ENCODE measurements at places on chromosomes 16 and 17. TPM values are rescaled to one million over a fixed set of nuclear protein-coding genes. Genes with fewer than 3 reads are reported as not detected.

- peak; percentile 35 for DNase-seq
Observed at GRCh38 chr17:35709874-35710273, 21.6 kb upstream of the RASL10B start.

GRCh38 chr17:61363601-61364462, 35.8 kb upstream of the TBX2 start:
- DNase-seq: no peak

- DNase-seq: no peak
Observed at GRCh38 chr17:57033296-57033695, 51.8 kb upstream of the AKAP1 start.

DNA sequence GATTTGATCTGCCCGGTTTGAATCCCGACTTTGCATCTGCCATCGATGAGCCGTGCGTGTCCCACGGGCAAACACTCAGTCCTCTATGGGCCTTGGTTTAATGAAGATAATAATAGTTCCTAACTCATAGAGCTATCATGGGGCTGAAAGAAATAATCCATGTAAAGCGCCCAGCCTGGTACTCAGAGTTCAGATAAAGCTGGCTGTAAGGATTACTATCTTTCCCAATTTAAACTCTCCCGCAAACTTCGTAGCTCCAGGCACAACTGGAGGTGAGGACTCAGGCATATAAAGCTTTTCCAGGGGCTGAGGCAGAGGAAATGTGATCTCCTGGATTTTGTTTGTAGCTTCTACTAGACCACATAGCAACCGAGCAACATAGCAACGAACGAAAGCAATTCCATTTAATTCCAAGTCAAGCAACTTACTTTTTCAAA, 16.3 kb downstream of the ALOX15 start:
- DNase-seq: peak; percentile 13

GRCh38 chr17:14133104-14133503, 63.8 kb downstream of the COX10 start:
- DNase-seq: no peak

DNA sequence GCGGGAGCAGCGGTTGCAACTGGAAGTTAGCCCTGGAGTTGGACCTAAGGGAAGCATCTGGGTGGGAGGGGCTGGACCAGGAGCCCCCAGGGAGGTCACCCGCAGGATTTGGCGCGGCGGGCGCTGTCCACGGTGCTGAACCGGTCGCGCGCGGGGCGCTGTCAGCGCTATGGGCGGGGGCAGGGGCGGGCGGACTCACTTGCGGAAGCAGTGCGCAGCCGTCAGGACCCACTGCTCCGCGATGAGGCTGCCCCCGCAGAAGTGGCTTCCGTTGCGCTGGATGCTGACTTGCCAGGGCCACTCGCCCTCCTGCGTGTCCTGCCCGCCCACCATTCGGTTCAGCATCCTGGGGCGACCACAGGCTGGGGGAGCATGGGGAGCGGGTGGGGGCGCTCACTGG, 4.5 kb downstream of the PRSS27 start:
- DNase-seq: no peak

DNA sequence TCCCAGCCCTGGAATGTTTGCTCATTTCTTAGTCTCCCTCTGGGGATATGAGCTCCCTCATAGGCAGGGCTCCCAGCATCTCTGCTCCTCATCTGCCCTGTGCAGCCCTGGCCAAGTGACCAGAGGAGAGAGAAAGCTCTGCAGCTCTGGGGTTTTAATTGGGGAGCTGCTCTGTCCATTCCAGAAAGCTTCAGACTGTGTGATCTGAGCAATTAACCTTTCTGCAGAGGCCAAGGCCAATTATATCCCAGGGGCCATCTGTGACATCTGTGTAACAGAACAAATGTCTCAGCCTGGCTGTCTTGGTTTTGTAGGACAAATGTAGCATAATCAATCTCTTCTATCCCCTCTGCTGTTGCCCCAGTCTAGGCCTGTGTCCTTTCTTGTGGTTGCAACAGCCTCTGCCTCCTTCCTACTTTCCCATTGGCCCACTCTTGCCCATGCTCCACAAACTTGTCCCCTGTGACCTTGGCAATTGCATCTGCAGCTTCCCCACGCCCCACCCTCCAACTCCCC, 156.0 kb downstream of the GSG1L start:
- no peak for DNase-seq

DNA sequence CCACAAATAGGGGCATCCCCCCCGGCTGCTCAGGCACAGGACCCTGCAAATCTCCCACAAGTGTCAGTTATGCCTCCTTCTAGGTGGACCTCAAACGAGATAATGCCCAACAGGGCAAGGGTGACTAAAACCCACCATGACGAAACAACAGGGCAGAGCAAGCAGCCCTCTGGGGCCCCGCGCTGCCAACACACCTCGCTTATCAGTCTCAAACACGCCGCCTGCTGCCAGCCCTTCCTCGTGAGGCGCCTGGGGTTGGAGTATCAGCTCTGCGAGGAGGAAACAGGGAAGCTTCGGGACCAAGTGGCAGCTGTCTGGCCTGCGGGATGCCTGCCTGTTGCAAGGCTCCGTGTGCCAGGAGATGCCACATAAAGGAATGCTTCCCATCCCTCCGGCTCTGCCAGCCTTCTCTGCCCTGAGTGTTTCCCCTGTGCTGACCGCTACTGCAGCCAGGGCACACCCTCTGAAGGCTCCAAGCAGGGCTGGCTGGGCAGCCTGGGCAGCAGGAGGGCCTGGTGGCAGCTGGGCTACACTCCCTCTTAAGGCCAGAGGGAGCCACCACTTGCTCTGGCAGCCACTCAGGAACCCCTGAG, 2.5 kb downstream of the SMIM5 start:
- no peak for DNase-seq

DNA sequence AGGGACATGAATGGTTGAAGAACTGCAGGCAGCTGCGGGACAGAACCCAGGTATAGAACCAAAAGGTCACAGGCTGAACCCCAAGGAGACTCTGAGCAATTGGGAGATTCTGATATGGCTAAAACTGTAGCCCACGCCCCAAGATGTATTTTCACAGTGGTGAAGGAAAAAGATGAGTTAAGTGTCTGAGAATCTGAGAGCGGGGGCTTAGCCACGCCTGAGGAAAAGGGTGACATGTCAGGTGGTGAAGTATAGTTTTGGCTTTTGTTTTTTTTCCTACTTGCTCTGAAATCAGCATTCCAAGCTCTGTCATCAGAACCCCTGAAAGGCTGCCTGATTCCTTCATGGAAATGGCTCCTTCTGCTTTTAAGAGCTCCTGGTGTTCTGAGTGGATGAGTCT, 73.3 kb downstream of the AKAP1 start:
- peak; percentile 5 for DNase-seq

GRCh38 chr17:67600408-67600807, 117.3 kb upstream of the NOL11 start:
- DNase-seq: no peak

DNA sequence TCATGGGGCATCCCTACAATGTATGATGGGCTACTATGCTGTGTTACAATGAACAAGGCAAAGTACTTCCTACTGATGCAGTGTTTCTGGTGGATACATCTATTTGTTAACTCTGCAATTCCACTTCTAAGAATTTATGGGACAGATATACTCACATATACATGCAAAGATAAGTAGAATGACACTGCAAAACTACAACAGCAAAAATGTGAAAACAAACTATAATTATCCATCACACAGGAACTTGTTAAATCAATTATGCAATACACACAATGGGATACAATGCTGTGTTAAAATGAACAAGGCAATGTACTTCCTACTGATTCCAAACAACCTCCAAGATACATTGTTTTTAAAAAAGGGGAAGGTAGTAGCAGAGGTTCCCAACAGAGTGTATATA, 3.2 kb downstream of the DDX52 start:
- DNase-seq: no peak

DNA sequence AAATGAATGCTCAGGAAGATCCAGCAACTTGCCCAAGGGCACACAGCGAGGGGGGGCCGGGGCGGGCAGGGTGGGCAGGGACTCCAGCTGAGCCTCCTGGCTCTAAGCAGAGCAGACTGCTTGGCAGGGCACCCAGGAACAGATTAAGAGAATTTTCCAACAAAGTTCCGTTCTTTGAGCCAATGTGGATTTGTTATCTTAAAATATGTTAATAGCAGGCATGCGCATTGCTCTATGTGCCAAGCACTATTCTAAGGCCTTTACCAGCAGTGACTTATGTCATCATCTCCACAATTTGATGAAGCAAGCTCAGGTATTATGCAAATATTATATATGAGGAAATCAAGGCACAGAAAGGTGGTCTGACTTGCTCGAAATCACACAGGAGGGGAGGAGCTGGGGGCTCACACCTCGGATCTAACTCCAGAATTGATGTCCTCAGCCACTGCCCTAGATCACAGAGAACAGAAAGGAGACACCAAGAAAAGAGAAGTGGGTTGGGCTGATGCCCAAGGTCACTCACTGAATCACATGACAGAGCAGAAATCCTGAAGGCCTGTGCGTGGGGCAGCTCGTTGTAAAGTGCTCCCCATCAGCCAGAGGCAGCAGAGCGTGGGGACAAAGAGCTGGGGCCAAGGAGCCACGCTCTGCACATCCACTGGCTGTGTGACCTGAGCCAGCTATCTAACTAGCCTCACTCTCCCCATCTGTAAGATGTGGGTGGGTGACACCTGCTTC, 23.2 kb upstream of the MEAK7 start:
- no peak for DNase-seq

DNA sequence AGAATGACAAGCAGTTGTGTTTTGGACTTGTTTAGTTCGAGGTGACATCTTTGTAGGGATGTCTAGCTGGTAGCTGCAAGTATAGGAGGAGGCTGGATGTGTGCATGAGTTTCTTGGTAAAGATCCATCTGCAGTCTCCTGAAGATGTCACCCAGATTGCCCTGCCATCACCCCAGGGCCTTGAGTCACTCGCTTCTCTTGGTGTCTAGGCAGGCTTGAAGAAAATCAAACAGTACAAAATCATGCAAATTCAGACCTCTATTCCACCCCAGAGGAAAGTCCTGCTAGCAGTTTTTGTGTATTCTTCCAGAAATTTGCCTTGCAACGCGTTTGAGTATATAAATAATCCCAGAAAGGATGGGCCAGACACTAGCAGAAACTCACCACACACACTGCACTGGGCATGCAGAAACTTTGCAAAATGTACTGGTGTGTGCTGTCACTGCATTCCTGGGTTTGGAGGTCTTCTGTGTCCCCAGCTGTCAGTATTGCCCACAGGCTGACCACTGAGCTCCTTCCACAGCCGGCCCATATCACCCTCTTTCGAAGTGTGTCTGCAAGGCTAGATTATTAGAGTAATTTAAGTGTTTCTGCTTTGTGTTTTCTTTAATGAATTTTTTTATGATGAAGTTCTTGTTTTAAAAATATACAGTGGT, 51.5 kb downstream of the TENT4B start:
- DNase-seq: peak; percentile 31

DNA sequence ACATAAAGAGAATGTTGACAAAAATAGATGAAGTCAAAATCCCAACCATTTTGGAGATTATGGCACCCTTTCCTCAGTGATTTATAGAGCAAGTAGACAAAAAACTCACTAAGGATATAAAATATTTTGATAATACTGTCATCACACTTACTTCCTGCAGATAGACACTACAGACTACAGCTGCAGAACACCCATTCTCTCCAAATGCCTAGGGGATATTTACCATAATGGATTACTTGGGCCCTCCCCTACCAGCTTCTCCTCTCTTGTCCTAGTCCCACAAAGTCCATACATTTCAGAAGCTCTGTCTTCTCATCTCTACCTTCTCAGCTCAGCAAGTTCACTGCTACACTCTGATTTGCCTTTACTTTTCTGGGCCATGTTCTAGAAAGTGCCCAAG, 37.2 kb upstream of the CCNF start:
- peak; percentile 26 for DNase-seq

- no peak for DNase-seq
Observed at GRCh38 chr16:19751478-19752385, 33.7 kb downstream of the IQCK start.

DNA sequence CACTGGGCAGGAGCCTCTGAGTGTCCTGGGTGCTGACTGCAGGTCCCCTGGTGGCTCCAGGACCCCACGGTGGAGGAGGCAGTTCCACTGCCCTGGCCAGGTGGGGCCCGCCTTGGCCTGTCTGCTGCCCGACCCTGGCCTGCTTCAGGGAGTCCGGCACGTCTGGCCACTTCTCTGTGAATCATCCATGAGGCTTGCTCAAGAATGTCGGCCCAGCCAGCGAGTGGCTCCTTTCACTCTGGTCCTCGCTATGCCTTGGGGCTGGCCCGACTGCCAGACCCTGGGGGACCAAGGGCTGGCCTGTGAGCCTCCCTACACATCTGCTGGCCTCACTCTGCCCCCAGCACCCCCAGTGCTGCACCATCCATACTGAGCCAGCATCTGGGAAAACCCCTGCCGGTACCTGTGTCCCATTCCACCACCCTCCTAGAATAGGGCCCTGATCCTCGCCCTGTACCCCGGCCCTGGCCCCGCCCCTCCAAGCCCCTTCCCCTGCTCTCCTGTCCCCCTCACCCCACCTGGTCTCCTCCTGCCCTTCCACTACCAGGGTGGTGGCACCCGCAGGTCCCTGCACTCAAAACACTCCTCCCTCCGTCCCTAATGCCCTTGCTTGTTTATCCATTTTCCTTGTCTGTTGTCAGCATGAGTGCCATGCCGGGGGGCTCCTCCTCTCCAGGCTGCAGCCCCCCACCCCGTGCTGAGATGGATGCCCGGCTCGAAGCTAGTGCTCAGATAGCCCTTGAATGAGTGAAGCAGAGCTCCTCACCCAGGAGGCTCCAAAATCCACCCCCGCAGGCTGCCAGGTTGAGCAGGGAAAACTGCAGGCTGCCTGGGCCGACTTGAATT, 35.5 kb downstream of the ADCY7 start:
- peak; percentile 56 for DNase-seq

DNA sequence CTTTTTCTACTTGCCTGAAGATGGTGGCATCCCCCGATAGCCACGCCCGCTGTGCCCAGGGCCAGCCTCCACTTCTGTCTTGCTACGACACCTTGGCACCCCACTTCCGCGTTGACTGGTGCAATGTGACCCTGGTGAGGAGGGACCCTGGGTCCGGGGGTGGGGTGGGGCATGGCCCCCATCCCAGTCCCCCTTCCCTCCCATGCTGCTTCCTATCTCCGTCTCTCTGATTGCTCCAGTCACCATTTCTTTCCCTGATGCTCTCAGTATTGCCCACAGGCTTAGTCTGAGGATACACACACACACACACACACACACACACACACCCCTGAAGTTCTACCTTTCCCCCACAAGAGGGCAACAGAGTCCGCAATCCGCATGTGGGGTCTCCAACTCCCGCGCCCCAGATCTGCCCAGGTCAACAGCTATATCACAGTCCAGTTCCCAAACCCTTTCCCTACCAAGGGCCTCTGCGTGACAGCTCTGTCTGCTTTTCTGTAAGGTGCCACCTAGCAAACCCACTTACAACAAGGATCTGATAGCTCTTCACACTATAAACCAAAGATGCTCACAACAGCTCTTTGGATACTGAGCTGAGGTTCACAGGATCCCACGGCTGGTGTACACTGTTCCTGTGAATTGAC, 3.4 kb downstream of the SGCA start:
- DNase-seq: peak; percentile 50

The RTN4RL1 gene
- 0.13 TPM for total RNA-seq

The ZNF19 gene
- 2.6 TPM for total RNA-seq

The HSD11B2 gene
- total RNA-seq: 2.1 TPM

The KIAA0753 gene
- 9.2 TPM for total RNA-seq

The GPR142 gene
- total RNA-seq: not detected

The CA4 gene
- not detected for total RNA-seq

The KRT33B gene
- 0.79 TPM for total RNA-seq

The C17orf78 gene
- not detected for total RNA-seq

The CEP295NL gene
- total RNA-seq: 0.13 TPM

The CLEC18B gene
- 0.79 TPM for total RNA-seq

The BIRC5 gene
- total RNA-seq: 3.1 TPM

The KRT37 gene
- not detected for total RNA-seq

The SHPK gene
- 9.0 TPM for total RNA-seq
